Uterine smooth muscle cell (primary cell): ENCODE measurements at places on chromosomes 5 and 9. TPM values are rescaled to one million over a fixed set of nuclear protein-coding genes. Genes with fewer than 3 reads are reported as not detected.

The DEPDC1B gene
- total RNA-seq, result 4.2 and 20.7 TPM in 2 replicates

The ANXA2R gene
- 2.1 and 2.4 TPM in 2 replicates for total RNA-seq

The CFAP157 gene
- under 0.01 TPM in 1 of 2 replicates, not detected in the other for total RNA-seq

The TIMD4 gene
- not detected in 2 replicates for total RNA-seq

The SNCAIP gene
- total RNA-seq, result 26.2 and 69.9 TPM in 2 replicates
